ENCODE measurements at places on chromosomes 12 and 14.

DNA sequence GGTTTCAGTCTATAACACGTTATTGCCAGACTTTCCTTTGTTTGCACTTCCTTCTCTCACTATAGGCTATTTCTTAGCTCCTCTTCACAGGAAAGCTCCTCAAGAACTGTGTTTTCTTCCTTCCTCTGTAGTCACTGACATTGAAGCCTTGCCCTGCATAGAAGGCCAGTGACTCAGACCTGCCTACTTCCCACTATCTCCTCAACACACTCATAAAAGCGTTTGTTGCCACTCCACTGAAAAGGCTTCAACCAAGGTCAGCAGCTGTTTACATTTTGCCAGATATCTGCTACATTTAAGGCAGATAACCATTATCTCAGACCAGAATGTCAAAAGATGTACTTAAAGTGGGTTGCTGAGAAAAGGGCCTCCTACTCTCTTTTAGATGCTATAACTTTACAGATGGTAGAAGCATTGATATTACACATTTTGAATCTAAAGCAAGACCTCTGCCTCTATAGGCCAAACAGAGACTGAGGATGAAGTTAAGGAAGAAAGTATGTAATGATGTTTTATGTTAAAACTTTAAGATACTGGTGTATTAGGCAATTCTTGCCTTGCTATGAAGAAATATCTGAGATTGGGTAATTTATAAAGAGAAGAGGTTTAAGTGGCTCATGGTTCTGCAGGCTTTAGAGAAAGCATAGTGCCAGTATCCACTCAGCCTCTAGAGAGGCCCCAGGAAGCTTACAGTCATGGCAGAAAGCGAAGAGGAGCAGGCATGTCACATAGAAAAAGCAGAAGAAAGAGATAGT is 233.3 kb upstream of the FLRT2 start:
- DNase-seq: no peak

DNA sequence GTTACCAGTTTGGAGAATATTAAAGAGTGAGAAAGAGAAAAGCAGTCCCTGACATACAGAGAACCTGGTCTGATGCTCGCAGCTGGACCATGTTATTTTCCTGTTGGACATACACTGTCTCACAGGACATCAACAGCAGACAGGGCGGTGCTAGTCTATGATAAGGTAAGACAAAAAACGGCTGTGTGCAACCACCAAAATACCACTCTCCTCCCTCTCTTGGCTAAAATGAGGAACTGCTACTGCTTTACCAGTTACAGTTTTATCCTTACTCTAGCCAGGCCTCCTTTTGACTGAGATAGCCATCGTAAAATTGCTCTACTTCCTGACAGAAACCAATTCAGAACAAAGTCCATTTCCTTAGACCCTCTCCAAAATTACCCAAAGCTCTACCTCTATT is 47.0 kb upstream of the ERGIC2 start:
- no peak for DNase-seq

- DNase-seq: no peak
These were observed 170.0 kb upstream of the FOXN3 start for GRCh38 chr14:89587136-89587420.

DNA sequence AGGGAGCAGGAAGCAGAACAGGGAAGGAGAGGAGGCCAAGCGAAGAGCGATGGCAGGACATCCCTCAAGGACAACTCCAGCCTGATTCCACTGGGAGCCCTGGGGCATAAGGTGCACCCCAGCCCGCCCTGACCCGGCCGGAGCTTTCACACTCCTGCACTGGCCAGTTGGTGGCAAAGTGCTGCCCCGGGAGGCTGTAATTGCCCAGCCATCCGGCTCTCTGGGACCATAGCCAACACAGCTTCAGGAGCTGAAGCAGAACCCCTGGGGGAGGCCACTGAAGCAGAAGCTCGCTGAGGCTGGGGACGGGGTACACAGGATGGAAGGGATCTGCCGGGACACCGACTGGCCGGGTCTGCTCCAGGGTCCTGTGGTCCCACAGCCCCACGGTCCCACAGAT is 41.9 kb upstream of the BEGAIN start:
- no peak for DNase-seq

DNA sequence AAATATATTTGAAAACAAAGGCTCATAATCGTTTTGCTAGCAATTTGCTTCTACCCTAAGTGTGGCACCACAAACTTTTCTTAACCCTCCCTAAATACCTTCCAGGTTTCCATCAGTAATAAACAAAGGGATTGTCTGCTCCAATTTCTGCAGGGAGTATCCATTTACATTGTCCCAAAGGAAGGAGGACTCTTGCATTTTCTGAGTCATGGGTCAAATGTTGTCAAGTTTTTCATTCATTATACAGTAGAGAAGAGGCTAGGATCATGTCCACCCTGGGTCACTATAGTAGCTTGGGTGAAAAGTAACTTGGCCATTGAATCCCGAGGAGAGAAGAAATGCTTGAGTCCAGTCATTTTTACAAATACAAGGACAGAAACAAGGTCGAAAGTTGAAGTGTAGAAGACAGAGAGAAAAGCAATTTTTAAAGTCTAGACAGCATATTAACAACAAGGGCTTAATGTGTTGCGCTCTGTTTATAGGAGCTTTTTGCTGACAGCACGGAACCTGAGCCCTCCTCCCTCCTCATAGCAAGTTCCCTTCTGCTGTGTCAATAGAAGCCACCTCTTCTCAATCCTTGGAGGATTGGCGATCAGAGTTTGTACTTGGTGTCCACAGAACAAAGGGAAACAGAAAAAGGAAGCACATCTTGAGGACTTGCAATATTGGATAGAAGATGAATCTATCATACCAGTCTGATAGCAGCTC is 53.1 kb downstream of the TMEM30B start:
- no peak for DNase-seq

GRCh38 chr14:92659765-92660561 is 88.5 kb downstream of the LGMN start:
- DNase-seq: no peak

DNA sequence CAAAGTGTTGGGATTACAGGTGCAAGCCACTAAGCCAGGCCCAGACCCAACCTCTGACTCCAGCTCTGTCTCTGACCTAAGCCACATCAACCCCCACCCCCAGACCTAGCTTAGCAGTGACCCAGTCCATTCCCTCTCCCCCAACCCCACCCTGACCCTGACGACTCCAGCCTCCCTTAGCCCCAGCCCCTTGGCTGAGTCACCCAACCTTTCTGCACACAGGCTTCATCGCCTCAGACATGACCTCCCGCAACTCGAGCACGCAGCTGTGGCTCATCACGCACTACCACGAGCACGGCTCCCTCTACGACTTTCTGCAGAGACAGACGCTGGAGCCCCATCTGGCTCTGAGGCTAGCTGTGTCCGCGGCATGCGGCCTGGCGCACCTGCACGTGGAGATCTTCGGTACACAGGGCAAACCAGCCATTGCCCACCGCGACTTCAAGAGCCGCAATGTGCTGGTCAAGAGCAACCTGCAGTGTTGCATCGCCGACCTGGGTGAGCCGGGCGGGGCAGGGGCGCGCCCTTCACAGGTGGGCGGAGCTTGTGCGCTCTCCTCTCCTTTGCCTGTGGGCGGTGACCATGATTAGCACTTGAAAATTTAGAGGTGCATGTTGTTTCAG is 7.8 kb downstream of the ACVRL1 start:
- no peak for DNase-seq

DNA sequence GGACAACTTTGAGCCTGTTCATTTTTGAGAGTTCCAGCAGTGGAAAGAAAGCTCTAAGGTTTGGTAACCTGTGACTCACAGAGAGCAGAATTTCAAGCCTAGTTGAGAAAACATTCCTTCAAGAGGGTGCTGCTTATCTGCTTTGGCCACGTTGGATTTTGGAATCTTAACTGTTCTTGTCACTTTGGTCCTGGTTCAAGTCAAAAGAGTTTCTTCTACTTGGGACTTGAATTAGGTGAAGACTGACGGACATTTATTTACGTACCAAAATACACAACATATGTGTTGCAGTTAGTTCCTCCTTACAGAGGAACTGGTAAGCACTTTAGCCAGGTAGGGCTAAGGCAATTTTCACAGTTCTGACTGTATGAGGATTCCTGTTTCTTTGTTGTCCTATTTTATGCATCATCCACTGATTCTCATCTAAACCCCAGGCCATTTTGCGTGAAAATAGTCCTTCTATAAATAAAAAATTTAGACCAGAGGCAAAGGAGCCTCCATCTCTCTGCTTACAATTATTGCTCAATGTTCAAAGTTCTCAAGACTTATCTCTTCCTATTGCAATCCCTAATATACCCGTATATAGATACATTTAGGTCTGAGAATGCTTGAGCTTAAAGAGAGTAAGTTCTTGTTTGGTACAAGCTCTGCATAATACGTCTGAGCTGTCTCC is 580.9 kb downstream of the DIO2 start:
- DNase-seq: no peak

GRCh38 chr14:89416002-89416995 is 734 bp downstream of the FOXN3 start:
- peak; percentile 76 for DNase-seq

- DNase-seq: no peak
These were observed 342.5 kb downstream of the MDGA2 start for GRCh38 chr14:47332939-47333338.

GRCh38 chr12:117832459-117833457 is 136.0 kb downstream of the KSR2 start:
- no peak for DNase-seq

GRCh38 chr12:68391937-68392336 is 59.8 kb upstream of the MDM1 start:
- DNase-seq: no peak

DNA sequence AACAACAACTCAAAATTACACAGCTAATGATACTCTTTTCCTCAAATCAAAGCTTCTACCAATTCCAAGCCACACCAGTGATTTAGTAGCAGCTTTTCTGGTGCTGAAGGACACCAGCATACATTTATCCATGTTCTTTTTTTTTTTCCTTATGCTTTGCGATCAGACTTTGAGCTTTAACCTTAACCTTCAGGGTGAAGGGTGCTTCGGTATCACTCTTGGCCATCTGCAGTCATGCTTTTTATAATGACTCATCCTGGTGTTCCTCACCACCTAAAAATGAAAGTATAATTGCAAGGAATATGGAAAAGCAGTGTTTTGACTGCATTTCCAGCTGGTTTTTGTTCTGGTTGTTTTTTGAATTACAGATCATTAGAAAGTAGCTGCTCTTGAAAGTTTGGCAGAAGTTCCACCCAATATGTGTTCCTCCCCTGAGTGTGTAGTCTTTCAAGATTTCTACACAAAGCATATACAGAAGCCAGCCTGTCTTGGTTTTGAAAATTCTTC is 1.3 kb upstream of the SLC41A2 start:
- no peak for DNase-seq

GRCh38 chr12:57477710-57478681 is 1.7 kb downstream of the ARHGAP9 start:
- DNase-seq: no peak

DNA sequence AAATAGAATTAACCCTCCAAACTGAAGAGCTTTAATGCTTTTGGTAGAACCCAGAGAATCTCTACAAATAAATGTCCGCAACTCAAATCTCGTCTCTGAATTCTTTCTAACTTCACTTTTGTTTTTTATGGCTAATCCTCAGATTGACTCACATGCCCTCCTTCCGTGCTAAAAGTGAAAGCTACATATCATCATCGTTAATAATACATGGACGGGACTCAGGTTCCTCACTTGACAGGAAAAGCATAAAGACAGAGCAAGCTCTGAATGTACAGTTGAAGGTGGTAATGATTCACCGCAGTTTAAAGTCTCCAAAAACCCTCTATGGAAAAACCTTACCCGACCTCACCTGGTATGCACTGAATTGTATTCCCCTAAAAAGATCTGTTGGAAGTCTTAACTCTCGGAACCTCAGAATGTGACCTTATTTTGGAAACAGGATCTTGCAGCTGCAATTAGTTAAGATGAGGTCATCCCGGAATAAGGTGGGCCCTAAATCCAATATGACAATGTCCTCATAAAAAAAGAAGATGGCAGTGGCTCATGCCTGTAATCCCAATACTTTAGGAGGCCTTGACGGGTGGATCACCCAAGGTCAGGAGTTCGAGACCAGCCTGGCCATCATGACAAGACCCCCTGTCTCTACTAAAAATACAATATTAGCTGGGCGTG is 147.4 kb upstream of the FOXN3 start:
- DNase-seq: no peak

- no peak for DNase-seq
These were observed 1.2 kb downstream of the NTN4 start for GRCh38 chr12:95789126-95790032.

GRCh38 chr12:58841058-58841798 is 79.1 kb downstream of the LRIG3 start:
- DNase-seq: no peak

DNA sequence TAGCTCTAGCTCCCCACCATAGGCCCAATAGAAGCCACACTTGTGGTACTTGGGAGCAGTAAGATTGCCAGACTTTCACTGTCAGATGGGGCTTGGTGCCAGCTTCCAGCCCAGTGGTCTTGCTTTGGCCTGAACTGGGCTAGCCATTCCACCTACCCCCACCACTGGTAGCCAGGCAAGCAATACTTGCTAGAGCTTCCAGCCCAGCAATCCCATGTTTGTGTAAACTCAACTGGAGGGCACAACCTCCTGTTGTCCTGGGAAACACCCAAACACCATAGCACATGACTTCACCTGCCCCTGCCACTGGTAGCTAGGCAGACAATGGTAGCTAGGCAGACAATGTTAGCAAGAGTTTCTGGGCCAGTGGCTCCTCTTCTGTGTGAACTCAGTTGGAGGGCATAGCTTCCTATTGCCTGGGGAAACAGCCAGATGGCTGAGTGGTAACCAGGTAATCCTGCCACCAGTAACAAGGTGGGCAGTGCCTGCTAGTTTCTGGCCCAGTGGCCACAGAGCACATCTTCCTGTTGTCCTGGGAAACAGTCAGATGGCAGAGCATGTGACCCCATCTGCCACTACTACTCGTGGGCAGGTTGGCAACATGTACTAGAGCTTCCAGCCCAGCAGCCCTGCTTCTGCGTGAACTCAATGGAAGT is 5.6 kb upstream of the OR6C76 start:
- no peak for DNase-seq

DNA sequence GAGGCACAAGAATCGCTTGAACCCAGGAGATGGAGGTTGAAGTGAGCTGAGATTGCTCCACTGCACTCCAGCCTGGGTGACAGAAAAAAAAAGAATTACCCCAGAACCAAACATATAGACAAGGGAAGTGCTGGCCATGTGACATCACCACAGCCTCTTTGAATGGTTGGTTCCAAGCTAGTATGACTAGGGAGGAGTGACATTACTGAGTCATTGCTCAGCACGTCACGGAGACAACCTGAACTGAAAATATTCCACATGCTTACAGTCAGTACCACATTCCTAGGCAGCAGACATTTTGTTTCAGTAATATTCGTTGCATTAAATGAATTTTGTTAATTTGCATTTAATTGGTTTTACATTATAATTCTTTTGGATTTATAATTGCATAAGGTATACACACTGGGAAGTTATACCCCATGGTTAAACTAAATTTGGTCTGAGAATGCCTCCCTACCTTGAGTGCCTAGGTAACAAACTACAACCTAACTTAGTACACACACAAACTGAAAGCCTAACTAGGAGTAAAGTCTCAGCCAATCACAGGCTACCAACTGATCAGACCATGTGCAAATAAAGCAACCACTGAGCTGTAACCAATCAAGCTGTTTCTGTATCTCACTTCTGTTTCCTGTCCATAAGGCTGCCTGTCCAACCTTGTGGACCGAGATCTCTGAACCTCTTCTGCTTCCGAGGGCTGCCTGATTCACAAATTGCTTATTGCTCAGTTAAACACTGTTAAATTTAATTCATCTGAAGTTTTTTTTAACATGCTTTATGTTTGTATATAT is 164.4 kb downstream of the CAND1 start:
- no peak for DNase-seq
